ENCODE measurements at places on chromosomes 2 and 18.
A peak's percentile ranks its signal among the peaks of the same experiment; 100 is the strongest.

- DNase-seq, result no peak
Measured at GRCh38 chr2:143730155-143730952, 601.1 kb downstream of the ARHGAP15 start.

- no peak for DNase-seq
Measured at GRCh38 chr18:12287131-12287681, 20.8 kb upstream of the TUBB6 start.

DNA sequence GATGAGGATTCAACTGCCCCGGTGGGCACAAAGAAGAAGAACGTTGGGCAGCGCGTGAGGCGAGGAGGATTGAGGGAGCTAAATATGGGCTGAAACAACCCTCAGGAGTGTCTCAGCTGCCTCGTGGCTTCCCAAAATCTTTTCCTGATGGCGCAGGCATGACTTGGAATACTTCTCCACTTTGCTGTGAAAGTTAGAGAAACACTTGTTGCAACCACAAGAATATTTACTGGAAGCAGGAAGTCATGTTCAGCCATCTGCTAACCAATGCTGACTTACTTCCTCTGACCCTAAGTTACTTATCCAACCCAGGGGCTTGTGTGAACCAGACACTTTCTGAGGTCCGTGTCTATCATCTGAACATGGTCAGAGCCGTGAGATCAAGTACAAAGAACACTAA, 148.8 kb downstream of the ARL4C start:
- DNase-seq, result no peak

- no peak for DNase-seq
Measured at GRCh38 chr2:171878481-171878993, 15.5 kb downstream of the SLC25A12 start.

DNA sequence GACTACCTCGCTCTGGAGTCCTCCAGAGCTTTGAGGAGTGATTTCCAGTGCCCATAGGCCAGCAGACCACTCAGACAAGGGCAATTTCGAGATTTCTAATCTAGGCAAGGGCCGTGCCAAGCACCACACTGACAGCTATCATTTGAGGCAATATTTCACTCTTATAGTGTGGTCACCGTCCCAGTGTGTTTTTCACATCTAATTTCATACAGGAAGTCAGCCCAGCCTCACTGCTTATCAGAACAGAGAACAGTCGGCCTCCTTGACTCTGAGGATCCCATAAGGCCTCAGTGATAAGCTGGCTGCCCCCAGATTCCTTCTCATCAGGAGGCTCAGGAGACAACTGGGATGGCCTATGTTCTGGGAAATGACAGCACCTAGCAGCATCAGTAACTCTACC, 581 bp downstream of the CAPN14 start:
- no peak for DNase-seq

DNA sequence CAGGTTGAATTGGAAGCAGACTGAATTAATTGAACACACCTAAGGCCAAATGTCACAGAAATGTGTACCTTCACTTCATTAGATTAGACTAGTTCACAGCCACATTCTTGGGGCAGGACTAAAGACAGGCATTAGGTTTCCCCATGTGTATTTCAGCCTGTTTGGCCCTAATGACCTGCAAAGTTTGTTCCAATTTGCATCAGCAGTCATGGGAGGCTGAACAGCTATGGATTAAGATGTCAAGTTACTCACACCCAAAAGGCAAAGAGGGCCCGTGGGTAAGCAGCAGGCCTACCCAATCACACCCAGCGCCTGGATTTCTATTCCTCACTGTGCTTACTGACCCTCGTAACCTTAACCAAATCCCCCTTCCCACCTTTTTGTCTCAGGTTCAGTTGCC, 99.6 kb upstream of the RIOK3 start:
- DNase-seq, result no peak

DNA sequence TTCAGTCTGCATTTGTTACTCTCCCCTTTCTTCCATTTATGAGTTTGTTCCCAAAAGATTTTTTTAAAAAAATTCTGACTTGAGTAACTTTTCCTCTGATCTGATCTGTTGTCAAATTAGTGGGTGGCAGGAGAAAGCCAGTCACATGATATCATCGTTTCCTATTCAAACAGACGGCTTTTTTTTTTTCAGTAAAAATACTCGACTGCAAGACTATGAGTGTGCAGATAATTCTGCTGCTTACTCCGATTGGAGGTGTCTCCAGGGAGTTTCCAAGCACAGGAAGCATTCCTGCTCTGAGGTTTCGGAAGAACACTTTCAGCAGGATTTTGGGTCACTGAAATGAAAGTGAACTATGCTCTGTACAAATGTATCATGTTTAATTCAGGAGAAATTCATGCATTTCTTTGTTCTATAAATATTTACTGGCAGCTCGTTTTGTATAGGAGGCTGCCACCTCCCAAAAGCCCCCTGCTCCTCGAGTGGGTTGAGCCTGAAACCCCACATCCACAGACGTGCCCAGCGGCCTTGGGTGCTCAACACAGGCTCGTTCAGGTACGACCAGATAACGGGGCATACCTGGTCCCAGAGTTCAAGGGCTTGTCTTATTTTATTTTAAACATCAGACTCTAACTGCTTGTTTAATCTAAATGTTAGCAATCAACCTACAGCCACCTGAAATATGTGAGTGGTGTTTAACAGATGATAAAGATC, 126.9 kb upstream of the ZNF516 start:
- DNase-seq, result no peak

- no peak for DNase-seq
Measured at GRCh38 chr2:133130548-133131246, 437.6 kb downstream of the NCKAP5 start.

DNA sequence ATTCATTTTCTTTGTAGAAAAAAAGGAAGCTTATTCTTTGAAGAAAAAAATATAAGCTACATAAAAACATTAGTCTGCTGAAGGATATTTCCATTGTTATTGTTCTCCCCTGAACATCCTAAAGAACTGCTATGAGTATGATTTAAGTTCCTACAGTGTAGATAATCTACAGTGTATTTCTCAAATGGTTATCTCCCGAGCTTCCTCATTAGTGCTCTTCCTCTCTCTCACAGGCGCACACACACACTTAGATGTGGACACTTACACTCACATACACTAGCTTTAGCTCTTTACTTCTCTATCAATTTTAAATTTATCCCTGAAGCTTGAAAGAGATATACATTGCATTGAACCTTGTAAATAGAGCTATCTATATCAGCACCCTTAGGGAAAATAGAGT, 681.0 kb downstream of the KCNJ3 start:
- no peak for DNase-seq

DNA sequence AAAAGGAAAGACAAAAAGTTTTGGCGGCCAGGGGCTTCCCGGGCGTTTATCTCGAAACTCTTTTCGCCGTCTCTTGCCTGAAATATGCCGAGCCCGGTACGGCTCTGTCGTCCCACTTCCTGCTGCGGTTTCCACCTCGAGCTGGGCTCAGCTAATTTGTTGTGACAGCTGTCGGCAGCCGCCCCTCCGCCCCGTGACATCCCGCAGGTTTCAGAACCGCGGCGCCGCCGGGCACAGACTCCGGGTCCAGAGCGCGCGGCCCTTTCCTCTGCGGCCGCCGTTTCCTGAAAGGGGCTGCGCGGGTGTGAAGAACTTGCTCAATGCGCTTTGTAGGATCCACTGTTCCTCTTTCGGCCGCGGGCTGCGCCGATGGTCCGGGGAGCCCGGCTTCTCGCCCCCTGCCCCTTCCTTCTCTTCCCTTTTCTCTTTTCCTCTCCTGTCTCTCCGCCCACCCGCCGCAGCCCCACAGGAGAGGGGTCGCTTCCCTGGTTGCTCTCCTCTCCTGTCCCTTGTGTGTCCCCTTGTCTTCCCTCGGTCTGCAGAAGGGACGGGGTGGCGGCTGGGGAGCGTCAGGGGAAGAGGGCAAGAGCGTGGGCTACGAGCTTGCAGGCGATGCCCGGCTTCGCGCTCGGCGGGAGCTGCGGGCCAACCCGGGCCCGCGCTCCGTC, 648 bp downstream of the ARID5A start:
- DNase-seq, result peak; percentile 29

DNA sequence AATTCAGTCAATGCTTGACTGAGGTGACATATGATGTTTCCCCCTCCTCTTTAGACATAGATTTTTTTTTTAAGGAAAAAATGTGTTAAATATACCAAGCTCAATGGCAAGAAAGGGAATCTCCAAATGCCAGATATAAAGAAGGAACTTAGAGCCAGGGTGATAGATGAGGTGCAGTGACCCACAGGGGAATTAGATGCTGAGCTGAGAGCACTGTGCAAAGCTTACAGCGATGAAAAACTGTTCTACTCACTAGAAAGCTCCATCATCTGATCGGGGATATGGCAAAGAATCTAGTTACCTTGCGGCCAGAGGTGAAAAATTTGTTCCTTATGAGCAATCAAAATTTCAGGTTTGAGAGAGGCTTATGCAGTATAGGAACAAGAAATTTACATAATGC, 150.9 kb upstream of the ZFP36L2 start:
- DNase-seq, result no peak

GRCh38 chr2:227325839-227326195, 766 bp downstream of the MFF start:
- DNase-seq, result no peak

DNA sequence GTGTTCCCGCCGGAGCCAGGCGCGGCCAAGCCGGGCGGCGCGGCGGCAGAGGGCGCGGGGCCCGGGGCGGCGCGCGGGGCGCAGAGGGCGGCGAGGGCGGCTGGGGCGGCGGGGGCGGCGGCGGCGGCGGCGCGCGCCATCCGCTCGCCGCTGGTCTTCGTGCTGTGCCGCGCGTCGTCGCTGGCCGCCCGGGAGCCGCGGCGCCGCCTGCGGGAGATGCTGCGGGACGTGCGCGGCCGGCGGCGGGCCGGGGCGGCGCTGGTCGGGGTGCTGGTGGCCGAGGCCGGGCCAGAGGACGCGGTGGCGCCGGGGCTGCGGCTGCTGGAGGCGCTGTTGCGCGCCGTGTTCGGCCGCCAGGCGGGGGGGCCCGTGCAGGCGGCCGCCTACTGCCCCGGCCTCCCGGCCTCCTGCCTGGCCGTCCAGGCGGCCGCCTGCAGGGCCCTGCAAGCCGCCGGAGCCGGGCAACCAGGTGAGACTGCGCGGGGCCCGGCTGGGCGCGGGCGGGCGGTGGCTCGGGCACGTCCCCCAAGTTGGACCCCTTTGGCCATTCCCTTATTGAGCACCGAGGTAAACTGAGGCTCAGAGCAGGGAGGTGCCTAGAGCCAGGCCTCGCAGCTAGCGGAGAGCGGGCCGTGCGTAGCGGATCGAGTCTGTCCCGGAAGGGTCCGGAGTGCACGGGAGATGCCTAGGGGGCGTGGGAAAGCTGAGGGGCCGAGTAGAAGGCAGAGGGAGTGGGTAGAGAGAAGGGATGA, 584 bp downstream of the C2orf72 start:
- no peak for DNase-seq

GRCh38 chr2:34664266-34664665, 1065.2 kb upstream of the FAM98A start:
- no peak for DNase-seq

DNA sequence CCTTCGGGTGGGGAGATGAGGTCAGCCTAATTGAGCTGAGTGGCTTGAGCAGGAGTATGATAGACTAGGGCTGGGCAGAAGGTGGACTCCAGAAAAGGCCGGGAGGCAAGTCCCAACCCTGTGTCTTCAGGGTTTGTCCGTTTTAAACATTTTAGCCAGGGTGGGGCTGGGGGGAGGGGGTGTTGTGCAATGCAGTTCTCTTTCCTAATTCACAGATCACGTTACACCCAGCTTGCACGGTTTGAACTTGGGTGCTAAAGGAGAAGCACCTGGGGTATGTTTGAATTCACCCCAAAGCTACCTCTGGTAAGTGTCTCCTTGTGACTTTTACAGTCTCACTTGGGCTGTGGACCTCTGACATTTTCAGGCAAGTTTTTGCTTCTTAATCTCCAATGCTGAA, 233.3 kb downstream of the AGAP1 start:
- no peak for DNase-seq

DNA sequence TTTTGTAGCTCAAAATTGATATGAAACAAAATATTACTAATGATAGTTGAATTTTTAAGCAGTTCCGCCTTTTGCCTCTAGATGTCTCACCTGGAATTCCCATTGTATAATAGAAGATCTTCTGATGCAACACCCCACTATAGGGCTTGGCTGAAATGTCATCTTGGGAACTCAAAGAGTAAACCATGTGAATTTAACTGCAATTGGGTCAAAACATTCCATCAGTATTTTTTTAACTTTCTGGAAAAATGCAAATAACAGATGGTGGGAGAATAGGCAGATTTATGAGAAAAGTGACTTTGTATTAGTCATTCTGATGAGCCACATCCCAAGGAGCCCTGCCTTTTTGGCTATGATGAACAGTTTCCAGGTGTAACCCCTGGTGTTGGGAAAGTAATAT, 489.9 kb downstream of the NYAP2 start:
- peak; percentile 59 for DNase-seq

DNA sequence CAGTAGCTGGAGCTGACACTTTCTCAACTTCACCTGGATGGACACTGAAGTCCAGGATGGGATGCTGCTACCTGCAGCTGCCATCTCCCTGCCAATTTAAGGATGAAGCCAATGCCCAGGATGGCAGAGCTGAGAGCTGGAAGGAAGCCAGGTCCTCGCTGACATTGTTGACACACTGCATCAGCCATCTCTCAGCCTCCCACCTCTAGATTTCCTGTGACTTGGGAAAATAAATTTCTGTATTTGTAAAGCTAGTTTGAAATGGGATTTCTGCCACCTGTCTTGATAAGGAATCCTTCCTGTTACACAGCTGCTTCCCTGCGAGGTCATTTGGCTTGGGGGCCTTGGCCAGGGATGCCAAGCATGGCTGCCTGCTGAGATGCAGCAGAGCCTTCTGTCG, 43.5 kb downstream of the KCTD1 start:
- peak; percentile 3 for DNase-seq

- no peak for DNase-seq
Measured at GRCh38 chr2:3035385-3036050, 342.1 kb downstream of the EIPR1 start.

DNA sequence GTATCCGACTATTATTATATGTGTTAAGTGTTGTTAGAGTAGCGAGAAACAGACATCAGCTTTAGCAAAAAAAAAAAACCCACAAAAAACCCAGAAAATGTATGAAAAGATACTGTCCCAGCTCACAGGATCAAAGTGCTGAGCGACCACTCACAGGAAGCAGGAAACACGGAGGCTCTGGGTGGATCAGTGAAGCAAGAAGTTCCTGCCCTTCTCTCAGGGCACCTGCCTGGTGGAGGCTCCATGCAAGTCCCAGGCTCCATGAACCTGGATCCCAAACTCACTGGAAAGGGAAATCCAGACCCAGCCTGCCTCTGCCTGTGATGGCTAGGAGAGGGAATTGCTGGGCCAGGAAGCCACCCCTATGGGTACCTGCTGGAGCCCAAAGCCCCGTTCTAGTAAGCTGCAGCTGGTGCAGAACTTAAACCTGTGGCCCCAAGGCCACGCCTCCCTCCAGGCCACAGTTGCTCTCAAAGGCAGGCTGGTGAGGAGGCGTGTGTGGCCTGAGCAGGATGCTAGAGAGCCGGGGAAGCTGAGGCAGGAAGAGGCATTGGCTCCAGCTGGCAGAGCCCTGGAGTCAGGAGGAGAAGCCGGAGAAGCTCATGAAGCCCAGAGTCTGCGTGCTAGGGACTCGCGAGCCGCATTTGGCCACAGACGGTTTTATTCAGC, 63.5 kb upstream of the TAF1B start:
- DNase-seq, result no peak

GRCh38 chr18:51721996-51722395, 524.5 kb upstream of the MEX3C start:
- no peak for DNase-seq

Data from NCI-H1694 treated with DMSO at 0.1 percent for 48 hours (cell line).